ENCODE measurements at places on chromosomes 6 and 20.

DNA sequence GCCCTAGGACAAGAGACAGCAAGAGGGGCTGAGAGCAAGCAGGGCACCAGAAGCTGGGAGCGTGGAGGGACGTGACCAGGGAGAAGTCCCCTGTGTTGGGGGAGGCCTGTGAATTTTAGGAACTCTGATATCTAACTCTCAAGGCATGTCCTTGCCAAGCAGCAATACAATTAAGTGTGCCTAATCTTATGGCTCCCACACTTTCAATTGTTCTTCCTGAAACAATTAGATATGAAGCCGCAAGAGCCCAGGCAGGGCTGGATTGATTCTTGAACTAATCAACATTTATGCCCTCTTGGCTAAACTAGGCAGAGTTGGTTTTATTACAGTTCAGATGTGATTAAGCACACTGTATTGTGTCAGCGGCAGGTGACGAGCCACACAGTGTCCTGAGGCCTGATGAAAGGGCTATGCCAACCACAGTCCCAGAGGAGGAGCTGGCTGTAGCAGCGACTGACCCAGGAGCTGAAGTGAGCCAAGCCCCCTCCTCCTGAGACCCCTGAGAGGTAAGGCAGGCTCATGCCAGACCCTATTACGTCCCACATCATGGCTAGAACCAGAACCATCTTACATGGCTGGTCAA lies 4.2 kb upstream of the MAVS start:
- no peak for DNase-seq

GRCh38 chr6:107539409-107539808 lies 49.5 kb downstream of the SOBP start:
- no peak for DNase-seq

DNA sequence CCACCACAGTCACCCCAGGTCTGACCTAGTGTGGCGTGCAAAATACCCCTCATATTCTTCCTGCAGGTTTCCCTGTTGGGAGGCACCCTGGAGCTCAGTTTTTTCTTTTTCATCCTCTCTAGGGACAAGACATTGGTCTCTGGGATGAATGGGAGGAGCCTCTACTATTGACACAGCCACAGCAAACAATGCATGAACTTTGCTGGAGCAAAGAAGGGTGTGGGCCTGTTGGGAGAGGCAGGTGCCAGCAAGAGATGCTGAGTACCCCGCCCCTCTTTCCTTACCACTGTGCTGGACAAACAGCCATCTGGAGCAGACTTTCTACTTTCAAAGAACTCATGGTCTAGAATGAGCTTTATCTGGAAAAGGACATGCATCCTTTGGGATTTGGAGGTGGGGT lies 10.1 kb downstream of the TGM3 start:
- no peak for DNase-seq

DNA sequence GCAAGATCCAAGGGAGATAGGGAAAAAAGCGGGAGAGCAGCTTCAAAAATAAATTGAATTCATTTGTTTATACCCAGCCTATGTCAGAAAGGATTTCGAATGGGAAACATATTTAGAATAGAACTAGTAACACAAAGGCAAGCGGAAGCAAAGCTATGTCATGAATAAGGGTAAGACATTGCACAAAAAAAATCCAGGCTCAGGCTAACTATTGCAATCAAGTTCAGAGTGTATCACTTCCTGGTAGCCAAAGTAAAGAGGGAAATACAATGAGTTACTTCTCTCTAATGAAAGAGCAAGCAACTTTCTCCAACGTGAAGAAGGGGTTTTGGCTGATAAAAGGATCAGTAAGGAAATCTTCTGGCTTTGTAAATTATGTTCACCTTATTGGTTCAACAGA lies 212.8 kb downstream of the ZMYND8 start:
- DNase-seq, result no peak

- DNase-seq, result no peak
These were observed 223.1 kb upstream of the SLC35B3 start for GRCh38 chr6:8658416-8658815.

DNA sequence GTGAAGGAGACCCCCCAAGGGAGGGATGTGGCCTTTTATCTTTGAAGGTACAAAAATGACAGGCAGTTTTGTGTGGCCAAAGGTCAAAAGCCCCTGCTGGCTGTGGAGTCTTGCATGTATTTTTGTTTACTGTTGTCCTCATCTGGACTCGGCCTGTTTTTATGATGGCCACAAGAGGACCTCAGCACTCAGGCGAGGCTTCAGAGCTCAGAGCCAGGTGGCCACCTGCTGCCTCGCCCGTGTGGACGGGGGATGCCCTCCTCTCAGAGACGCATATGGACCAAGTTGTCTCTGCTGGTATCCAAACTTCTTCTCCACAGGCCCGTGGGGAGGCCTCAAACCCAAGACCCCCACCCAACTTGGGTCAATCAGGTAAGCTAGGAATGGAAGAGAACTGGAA lies 118.2 kb downstream of the DACT2 start:
- no peak for DNase-seq

GRCh38 chr6:132865829-132866228 lies 51.5 kb downstream of the RPS12 start:
- no peak for DNase-seq

GRCh38 chr20:7378864-7379605 lies 561.2 kb downstream of the HAO1 start:
- DNase-seq, result no peak

DNA sequence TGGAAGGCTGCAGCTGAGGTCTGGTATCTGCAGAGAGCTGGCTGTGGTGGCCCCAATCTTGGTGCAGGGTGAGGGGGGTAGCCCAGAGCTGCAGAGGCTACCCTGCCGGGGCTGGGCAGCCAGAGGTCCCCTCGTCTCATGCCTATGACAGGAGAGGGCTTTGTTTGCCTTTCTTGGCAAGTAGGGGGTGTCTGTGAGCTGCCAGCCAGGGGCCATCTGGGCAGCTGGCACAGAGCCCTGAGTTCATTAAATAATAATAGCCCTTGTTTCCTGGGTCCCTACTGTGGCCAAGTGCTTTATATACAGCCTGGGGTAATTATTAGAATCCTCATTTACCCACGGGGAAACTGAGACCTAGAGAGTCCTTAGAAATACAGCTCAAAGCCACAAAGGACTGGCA lies 66.6 kb downstream of the EZR start:
- DNase-seq, result no peak
